Hematopoietic multipotent progenitor cell (in vitro differentiated cells): ENCODE measurements at places on chromosomes 2 and 18. TPM values are rescaled to one million over a fixed set of nuclear protein-coding genes. Genes with fewer than 3 reads are reported as not detected.

GRCh38 chr18:4270988-4271387 lies 184.1 kb downstream of the DLGAP1 start:
- no peak for DNase-seq

GRCh38 chr2:175877845-175878544 lies 124.1 kb downstream of the LNPK start:
- DNase-seq = no peak

The DIPK1C gene
- under 0.01 TPM for total RNA-seq

The RNMT gene
- 10.8 TPM for total RNA-seq

The CXCR1 gene
- under 0.01 TPM for total RNA-seq
